Non-pigmented ciliary epithelial cell (primary cell): ENCODE measurements at places on chromosomes 6 and 20.

GRCh38 chr6:26170181-26170580 is 83.0 kb downstream of the HFE start:
- no peak for DNase-seq

DNA sequence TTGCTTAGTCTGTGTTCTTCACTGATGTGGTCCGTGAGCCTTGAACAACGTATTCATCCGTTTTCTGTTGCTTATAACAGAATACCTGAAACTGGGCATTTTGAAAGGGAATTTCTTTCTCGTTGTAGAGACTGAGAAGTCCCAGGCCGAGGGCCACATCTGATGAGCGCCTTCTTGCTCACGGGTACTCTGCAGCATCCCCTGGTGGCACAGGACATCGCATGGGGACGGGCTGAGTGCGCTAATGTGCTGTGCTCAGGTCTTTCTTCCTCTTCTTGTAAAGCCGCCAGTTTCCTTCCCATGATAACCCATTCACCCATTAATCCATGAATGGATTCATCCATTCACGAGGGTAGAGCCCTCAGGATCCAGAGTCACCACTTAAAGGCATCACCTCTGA is 161.0 kb downstream of the NFATC2 start:
- DNase-seq = no peak

- DNase-seq = peak; percentile 15
These were observed 687 bp downstream of the SLC35A1 start for GRCh38 chr6:87473419-87473903.

GRCh38 chr20:39016041-39016440 is 53.9 kb downstream of the DHX35 start:
- no peak for DNase-seq

GRCh38 chr6:73353636-73354593 is at the start of gene DPPA5:
Gene DPPA5 (minus strand): TSS chr6:73354276. CDS start chr6:73354225, 51 bp downstream.
- DNase-seq = no peak

- no peak for DNase-seq
These were observed 55.0 kb downstream of the SOX4 start for GRCh38 chr6:21648475-21649050.
